ENCODE measurements at places on chromosomes 7 and 10. TPM values are rescaled to one million over a fixed set of nuclear protein-coding genes. Genes with fewer than 3 reads are reported as not detected.

DNA sequence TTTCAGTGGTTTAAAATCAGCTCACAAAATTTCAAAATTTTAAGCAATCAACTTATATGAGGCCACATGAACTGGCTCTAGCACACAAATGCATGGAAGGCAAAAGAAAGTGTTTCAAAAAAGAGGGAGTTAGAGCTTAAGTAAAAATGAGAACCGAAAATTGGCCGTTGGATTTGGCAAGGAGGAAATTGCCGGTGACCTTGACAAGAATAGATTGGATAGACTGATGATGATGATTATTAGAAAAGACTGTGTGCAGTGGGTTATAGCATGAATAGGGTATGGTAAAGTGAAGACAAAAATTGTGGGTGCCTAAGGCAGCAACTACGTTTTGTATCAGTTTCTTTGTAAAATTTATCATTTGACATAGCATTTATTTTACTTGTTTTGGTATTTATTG is 175.7 kb downstream of the SEMA3D start:
- DNase-seq = no peak

TMEM130 gene
- not detected for total RNA-seq

- DNase-seq = no peak
Measured at GRCh38 chr10:78473006-78473405, 439.3 kb downstream of the RPS24 start.

TUBB8 gene
- not detected for total RNA-seq

DNA sequence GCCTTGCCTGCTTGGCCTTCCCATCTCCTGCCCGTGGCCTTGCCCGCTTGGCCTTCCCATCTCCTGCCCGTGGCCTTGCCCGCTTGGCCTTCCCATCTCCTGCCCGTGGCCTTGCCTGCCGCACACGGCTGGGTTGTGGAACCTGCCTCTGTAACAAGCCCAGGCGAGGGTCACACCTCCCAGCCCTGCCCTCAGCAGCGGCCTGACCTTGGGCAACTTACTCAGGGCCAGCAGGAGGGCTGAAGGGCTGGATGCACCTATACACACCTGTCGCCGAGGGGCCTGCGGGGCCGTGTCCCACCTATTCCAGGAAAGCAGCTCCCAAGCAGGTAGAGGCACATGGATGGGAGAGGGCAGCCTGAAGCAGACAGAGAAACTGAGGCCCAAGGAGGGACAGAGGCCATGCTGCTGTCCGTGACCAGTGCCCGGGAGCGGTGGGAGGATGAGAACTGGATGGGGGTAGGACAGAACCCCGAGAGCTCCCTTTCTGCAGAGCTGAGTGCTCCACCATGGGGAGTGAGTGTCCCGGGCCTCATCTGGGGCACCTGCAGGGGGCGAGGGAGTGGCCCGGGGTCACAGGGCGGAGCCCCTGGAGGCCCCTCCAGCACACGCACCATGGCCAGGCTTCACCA is 277.6 kb downstream of the ELFN1 start:
- no peak for DNase-seq

DNA sequence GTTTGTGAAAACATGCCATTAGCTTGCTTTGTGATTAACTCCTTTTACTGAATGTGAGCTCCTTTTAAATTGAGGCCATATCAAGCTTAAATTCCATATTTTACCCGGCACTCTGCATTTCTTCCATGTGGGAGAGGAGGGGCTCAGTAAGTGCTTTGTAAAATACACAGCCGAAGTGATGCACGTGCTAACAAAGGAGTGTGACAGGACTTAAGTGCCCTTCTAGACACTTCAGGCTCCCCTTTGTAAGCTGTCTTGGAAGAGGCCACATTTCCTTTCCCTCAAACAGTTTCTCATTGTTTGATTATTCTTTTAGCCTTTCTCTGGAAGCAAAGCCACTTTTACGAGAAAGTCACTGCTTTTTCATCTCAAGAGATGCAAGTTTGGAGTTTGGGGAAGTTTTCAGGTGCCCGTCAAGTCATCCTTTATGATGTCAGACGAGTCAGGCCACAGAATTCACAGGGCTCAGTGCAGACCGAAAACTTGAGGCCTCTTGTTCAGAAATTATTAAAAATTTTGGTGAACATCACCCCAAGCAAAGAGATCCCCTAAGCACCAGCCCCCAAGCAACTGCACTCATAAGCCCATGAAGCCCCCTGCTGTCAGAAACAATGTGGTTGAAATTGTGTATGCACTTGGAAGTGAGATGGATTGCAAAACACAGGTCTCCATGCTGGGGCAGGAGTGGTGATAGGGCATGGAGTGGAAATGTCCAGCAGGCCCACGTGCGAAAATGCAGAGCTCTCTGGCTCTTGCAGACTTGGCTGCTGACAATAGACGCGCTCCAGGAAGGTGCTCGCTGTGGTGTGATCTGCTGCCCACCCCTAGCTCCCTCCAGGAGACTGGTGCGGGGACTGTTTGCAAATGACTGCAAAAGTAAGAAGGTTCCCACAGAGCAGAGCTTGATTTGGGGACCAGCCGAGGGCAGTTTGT is 11.5 kb downstream of the IKZF1 start:
- no peak for DNase-seq

GRCh38 chr10:88428442-88428841 is 154.7 kb downstream of the RNLS start:
- DNase-seq = no peak

- DNase-seq = no peak
Measured at GRCh38 chr10:86663046-86663345, 5.3 kb upstream of the LDB3 start.

PAX4 gene
- not detected for total RNA-seq

Measured in esophagus squamous epithelium (tissue), 5 donors.